ENCODE measurements at places on chromosomes 7 and 10. TPM values are rescaled to one million over a fixed set of nuclear protein-coding genes. Genes with fewer than 3 reads are reported as not detected.

DNA sequence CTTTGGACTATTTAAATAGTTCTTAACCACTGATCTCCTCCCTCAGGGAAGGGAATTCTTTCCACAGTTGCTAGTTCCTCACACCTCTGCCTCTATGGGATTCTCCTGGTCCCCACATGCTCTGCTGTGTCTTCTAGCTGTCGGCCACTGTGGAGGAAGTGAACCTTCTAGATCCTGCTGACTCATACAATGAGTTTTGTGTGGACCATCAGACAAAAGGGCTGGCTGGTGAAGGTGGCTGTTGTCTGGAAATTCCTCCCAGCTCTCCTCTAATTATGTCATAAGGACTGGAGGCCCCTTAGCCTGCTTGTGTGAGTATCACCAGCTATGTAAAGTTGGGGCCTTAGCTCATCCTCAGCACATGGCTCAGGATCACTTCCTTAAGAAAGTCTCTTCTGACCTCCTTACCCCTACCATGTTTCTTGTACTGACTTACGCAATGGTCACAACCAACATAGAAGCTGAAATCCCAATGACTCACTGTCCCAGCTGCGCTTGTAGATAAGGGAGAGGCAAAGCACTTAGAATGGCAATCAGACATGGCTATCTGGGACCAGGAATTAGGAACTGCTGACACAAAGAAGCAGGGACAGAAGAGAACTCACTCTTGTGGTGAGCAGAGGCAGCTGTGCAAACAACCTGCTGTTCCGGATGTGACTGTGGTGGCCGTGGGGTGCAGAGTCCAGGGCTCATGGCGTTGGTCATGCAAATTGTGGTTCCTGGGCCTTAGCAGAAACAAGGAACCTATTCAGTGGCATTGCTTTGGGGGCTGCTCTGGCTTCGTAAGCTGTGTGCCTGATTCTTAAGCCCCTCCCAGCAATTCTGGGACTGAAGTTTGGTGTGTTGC, 2.5 kb upstream of the MACC1 start:
- no peak overlapping the region for H3K4me3 ChIP-seq
- DNase-seq: no peak
- H3K27me3 ChIP-seq: no peaks in the 10 kb centered on the region
- H3K27ac ChIP-seq: no peak overlapping the region
- no peaks in the 10 kb centered on the region for H3K4me1 ChIP-seq

Gene GNAT3
- total RNA-seq: not detected

GRCh38 chr7:12833829-12834228, 146.4 kb downstream of the ARL4A start:
- no peaks in the 10 kb centered on the region for H3K27me3 ChIP-seq
- peaks cover 2% of the 10 kb centered on the region for H3K36me3 ChIP-seq
- DNase-seq: no peak
- no peaks in the 10 kb centered on the region for H3K4me1 ChIP-seq
- H3K27ac ChIP-seq: no peak overlapping the region

DNA sequence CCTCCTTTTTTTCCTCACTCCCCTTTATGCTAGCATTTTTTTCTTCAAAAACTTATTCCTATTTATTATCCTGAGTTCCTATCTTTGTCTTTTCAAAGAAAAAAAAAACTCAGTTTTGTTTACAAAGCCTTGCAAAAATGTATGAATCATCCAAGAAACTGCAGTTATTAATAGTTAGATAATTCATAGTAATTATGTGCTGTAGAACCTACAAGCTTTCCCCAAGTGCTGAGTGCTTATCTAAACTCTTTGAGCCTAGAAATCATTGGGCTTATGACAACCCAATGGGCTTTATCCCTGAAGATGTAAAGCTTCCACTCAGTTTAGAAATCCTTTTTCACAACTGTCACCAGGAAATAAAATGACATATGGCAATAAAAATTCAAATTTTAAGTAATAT, 145.9 kb upstream of the WNT16 start:
- H3K27me3 ChIP-seq: no peaks in the 10 kb centered on the region
- no peak overlapping the region for H3K27ac ChIP-seq

DNA sequence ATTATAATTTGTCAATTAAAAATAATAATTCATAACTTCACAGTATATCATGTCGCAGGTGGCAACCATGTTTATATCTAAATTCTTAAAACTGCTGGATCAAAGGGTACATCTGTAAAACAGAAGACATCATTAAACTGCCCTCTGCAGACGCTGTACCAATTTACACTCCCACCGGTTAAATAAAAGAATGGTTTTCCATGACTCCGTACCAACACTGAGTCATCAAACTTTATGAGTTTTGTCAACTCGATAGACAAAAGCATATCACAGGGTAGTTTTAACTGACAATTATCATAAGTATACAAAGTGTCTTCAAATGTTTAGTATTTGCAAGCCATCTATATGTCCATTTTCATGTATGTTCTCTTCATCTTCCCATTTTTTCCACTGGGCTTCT, 5.7 kb upstream of the GSTK1 start:
- H3K4me1 ChIP-seq: no peaks in the 10 kb centered on the region
- H3K27me3 ChIP-seq: no peaks in the 10 kb centered on the region
- no peak overlapping the region for H3K27ac ChIP-seq
- H3K4me3 ChIP-seq: no peak overlapping the region

- H3K27me3 ChIP-seq: no peaks in the 10 kb centered on the region
- DNase-seq: no peak
- H3K36me3 ChIP-seq: no peaks in the 10 kb centered on the region
- H3K27ac ChIP-seq: no peak overlapping the region
- no peaks in the 10 kb centered on the region for H3K4me1 ChIP-seq
- H3K4me3 ChIP-seq: no peak overlapping the region
These were observed 98.1 kb downstream of the CCDC71L start for GRCh38 chr7:106562711-106563366.

GRCh38 chr7:155324012-155324917, 26.6 kb downstream of the INSIG1 start:
- no peaks in the 10 kb centered on the region for H3K4me1 ChIP-seq
- H3K4me3 ChIP-seq: no peak overlapping the region
- no peak for DNase-seq
- no peaks in the 10 kb centered on the region for H3K36me3 ChIP-seq

GRCh38 chr7:125061776-125062397, 132.3 kb upstream of the POT1 start:
- no peaks in the 10 kb centered on the region for H3K27me3 ChIP-seq
- no peak for DNase-seq
- H3K27ac ChIP-seq: no peak overlapping the region
- H3K4me3 ChIP-seq: no peak overlapping the region
- H3K36me3 ChIP-seq: no peaks in the 10 kb centered on the region
- H3K4me1 ChIP-seq: no peaks in the 10 kb centered on the region

- no peak overlapping the region for H3K4me3 ChIP-seq
- no peaks in the 10 kb centered on the region for H3K4me1 ChIP-seq
- H3K36me3 ChIP-seq: no peaks in the 10 kb centered on the region
These were observed 722.6 kb downstream of the GRID1 start for GRCh38 chr10:85643845-85644525.

GRCh38 chr7:82164813-82165212, 278.8 kb downstream of the CACNA2D1 start:
- DNase-seq: no peak
- no peaks in the 10 kb centered on the region for H3K4me1 ChIP-seq
- H3K27me3 ChIP-seq: no peaks in the 10 kb centered on the region
- no peak overlapping the region for H3K27ac ChIP-seq

Gene SPDYE9
- total RNA-seq: not detected

GRCh38 chr10:17340144-17340829, 112.2 kb downstream of the VIM start:
- H3K4me1 ChIP-seq: no peaks in the 10 kb centered on the region
- no peaks in the 10 kb centered on the region for H3K36me3 ChIP-seq
- H3K27ac ChIP-seq: no peak overlapping the region
- H3K4me3 ChIP-seq: no peak overlapping the region
- no peaks in the 10 kb centered on the region for H3K27me3 ChIP-seq
- DNase-seq: no peak

Gene ZKSCAN5
- 13.5 TPM for total RNA-seq

Gene FAM107B
- total RNA-seq: 26.2 TPM

Gene NEUROD6
- total RNA-seq: not detected

- H3K27me3 ChIP-seq: no peaks in the 10 kb centered on the region
- H3K27ac ChIP-seq: no peak overlapping the region
- no peaks in the 10 kb centered on the region for H3K36me3 ChIP-seq
- no peaks in the 10 kb centered on the region for H3K4me1 ChIP-seq
These were observed 33.9 kb upstream of the HMX3 start for GRCh38 chr10:123101872-123102271.

- no peak for DNase-seq
- H3K27me3 ChIP-seq: no peaks in the 10 kb centered on the region
- no peaks in the 10 kb centered on the region for H3K36me3 ChIP-seq
- no peak overlapping the region for H3K4me3 ChIP-seq
These were observed 23.1 kb downstream of the ADAMTS14 start for GRCh38 chr10:70695241-70696030.

DNA sequence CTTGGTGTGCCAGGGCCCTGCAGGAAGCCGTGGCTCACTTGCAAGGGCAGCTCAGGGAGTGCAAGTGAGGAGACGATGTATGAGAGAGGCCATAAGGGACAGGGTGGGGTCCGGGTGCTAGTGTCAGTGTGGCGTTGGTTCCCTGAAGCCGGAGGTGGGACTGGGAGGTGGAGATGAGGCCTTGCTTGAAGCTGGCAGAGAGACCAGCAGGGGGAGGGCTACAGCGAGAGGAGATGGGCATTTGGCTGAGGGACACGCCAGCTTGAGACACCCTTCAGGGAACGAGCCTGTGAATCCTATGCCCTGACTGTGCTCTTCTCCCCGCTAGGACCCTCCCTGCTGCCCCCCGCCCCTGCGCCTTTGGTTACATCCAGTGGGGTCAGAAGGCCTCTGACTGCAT, 529.1 kb downstream of the TCERG1L start:
- no peaks in the 10 kb centered on the region for H3K36me3 ChIP-seq
- H3K4me3 ChIP-seq: no peak overlapping the region
- peak; percentile 55 for DNase-seq
- H3K27ac ChIP-seq: no peak overlapping the region
- H3K4me1 ChIP-seq: no peaks in the 10 kb centered on the region

GRCh38 chr10:71840177-71840957, 10.7 kb downstream of the PSAP start:
- peak; percentile 62 for DNase-seq
- H3K4me1 ChIP-seq: peaks cover 12% of the 10 kb centered on the region
- no peaks in the 10 kb centered on the region for H3K36me3 ChIP-seq
- H3K4me3 ChIP-seq: no peak overlapping the region
- H3K27me3 ChIP-seq: no peaks in the 10 kb centered on the region
- H3K27ac ChIP-seq: peak overlapping the region; percentile 23

DNA sequence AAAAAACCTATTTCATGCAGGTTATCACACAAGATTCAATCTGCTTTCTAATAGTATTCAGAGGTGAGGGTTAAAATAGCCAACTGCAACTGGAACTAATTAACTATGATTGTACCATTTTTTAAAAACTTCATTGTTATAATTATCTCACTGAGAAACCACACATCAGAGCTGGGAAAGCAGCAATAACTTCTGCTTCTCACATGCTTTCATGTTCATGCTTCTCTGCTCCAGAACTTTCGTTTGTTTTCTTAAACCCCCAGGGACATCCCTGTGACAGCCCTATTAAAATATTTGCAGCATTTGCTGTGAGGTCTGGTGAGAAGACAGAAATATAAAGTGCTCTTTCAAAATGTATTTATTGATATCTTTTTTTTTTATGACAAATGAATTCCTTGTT, 389.0 kb upstream of the SORCS1 start:
- no peaks in the 10 kb centered on the region for H3K27me3 ChIP-seq
- peaks cover 7% of the 10 kb centered on the region for H3K4me1 ChIP-seq
- no peaks in the 10 kb centered on the region for H3K36me3 ChIP-seq

- no peaks in the 10 kb centered on the region for H3K4me1 ChIP-seq
- H3K27me3 ChIP-seq: no peaks in the 10 kb centered on the region
- no peak overlapping the region for H3K27ac ChIP-seq
These were observed 339.8 kb downstream of the RNLS start for GRCh38 chr10:88243202-88243744.

GRCh38 chr10:79139124-79139835, 70.5 kb downstream of the ZMIZ1 start:
- H3K4me3 ChIP-seq: no peak overlapping the region
- H3K4me1 ChIP-seq: peaks cover 38% of the 10 kb centered on the region
- no peak for DNase-seq
- no peaks in the 10 kb centered on the region for H3K27me3 ChIP-seq

- no peaks in the 10 kb centered on the region for H3K36me3 ChIP-seq
- H3K4me3 ChIP-seq: no peak overlapping the region
- no peak overlapping the region for H3K27ac ChIP-seq
- DNase-seq: no peak
- no peaks in the 10 kb centered on the region for H3K27me3 ChIP-seq
- no peaks in the 10 kb centered on the region for H3K4me1 ChIP-seq
These were observed 41.6 kb upstream of the CTBP2 start for GRCh38 chr10:125201791-125202622.

Gene TTYH3
- total RNA-seq: 169 TPM

DNA sequence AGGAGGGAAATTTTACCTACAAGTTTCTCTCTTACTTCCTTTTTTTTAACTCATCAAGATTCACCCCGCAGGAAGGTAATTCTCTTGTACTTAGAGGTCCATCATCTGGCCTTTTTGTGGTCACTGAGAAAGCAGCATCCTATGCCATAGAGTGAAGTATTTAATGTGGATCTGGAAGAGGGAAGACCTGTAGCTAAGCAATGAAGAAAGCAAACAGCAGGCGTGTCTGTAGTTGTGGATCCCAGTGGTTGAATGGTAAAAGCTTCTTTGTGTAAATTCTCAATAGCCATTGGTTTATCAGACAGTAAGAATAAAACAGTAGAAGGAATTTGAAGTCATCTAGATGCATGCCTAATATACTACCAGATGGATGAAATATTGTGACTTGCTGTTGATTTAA, 196.4 kb downstream of the ANKRD7 start:
- H3K36me3 ChIP-seq: no peaks in the 10 kb centered on the region
- H3K4me3 ChIP-seq: no peak overlapping the region
- no peak overlapping the region for H3K27ac ChIP-seq
- no peak for DNase-seq
- no peaks in the 10 kb centered on the region for H3K27me3 ChIP-seq

Gene COL28A1
- 0.22 TPM for total RNA-seq
